CD4-positive, alpha-beta T cell treated with Interferon gamma for 1 hour (primary cell): ENCODE measurements at places on chromosomes 4 and X.

DNA sequence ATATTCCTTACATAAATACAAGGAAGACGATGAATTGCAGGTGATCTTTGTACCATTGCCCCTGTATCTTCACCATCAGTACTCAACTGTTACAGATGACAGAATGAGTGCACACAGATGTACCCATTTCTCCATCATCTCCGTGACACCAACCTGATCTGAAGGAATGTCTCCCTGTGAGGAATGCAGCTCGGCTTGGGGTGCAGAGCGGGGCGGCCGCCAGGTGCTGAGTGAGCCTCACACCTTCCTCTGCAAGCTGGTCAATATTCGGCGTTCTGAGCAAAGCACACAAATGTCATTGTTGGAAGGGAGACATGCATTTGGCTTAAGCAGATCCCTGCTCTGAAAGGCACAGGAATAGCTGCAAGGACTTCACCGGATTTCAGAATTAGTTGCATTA, 7.4 kb downstream of the ARSD start:
- no peak for DNase-seq

DNA sequence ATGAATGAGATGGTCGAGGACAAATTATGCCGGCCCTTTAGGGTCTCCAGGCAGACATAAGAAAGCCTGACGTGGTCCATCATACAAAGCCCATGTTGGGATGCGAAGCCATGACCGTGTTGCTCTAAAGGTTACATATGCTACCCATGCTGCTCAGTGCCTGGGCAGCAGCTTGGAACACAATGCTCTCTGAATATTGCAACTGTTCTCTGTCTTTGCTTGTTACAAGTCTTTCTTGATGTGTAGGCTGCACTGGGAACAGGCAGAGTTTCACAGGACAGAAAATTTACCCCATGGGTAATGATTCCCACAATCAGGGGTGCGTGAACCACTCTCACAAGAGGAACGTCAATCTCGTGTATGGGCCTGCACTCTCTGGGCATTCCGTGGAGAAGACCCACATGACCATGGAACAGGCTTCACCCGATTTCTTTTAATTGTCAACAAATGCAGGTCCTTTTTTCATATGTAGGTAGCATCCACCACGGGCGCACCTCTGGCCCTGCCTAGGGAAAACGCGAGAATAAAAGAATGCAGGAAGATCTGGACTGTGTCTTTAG, 66.3 kb downstream of the NBDY start:
- no peak for DNase-seq

DNA sequence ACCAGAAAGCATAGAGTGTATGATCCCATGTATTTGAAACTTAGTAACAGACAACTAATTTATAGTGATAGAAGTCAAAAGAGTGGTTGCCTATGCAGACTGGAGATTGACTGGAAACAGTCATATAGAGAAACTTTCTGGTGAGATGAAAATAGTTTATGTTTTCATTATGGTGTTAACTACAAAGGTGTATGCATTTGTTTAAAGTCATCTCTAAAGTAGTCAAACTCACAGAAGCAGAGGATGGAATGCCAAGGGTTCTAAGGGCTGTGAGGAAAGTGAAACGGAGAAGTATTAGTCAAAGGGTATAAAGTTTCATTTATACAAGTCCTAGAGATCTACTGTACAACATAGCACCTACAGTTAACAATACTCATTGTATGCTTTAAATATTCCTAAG, 45.8 kb downstream of the ENOX2 start:
- DNase-seq: no peak

DNA sequence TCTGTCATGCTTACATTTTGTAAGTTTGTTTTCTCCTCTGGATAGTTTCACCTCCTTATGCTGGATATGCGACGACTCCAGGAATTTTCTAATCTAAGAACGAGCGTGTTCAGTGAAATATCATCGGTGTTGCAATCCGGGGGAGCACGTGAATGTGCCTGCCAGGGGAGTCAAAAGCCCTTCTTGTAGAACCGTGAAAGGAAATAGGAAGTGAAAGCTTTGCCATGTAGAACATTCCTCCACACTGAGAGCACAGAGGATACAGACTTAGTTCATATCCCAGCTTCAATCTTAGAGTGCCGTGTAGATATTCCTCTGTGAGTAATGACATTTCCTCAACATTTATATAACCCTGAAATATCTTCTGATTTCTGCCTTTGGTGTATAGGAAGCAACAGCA, 121.2 kb downstream of the VEGFC start:
- no peak for DNase-seq

- DNase-seq: no peak
Observed at GRCh38 chr4:26267087-26267486, 53.7 kb upstream of the RBPJ start.

DNA sequence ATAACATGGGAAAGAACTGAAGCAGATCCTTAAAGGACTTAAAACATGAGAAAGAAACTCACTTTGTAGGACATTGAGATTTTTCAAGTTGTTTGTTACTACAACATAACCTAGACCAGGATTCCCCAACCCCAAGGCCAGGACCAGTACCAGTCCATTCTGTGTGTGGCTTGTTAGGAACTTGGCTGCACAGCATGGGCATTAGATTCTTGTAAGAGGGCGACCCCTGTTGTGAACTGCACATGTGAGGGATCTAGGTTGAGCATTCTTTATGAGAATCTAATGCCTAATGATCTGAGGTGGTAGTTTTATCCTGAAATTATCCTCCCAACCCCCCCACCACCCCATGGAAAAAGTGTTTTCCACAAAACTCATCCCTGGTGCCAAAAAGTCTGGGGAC, 566.1 kb downstream of the KCTD8 start:
- DNase-seq: no peak

GRCh38 chrX:56462389-56462788, 101.0 kb upstream of the UBQLN2 start:
- DNase-seq: no peak

GRCh38 chr4:174613979-174614378, 91.7 kb upstream of the HPGD start:
- no peak for DNase-seq

GRCh38 chrX:126509923-126510322, 42.7 kb downstream of the DCAF12L1 start:
- DNase-seq: no peak

- no peak for DNase-seq
Observed at GRCh38 chrX:22163326-22163725, 109.4 kb upstream of the CBLL2 start.

DNA sequence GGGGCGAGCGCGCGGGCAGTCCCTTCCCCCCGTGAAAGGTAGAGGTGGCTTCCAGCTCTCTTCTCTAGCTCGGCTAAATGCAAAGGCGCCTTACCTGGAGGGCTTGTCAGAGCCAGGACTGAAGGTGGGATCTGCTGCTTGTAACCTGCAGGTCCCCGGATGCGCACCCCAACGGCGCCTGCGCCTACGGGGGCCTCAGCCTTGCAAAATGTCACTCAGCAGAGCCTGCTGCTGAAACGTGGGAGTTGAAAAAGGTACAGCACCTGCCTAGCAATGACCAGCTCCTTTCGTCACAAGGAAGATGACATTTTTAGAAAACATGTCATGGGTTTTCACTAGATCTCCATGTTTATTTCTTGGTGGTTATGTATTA, 583 bp downstream of the ABHD18 start:
- DNase-seq: peak; percentile 68

- DNase-seq: no peak
Observed at GRCh38 chrX:36422368-36422767, 502.8 kb downstream of the CFAP47 start.

GRCh38 chr4:180850318-180850940, 1392.8 kb upstream of the TENM3 start:
- no peak for DNase-seq

GRCh38 chrX:16436348-16437188, 213.4 kb upstream of the S100G start:
- DNase-seq: peak; percentile 29

DNA sequence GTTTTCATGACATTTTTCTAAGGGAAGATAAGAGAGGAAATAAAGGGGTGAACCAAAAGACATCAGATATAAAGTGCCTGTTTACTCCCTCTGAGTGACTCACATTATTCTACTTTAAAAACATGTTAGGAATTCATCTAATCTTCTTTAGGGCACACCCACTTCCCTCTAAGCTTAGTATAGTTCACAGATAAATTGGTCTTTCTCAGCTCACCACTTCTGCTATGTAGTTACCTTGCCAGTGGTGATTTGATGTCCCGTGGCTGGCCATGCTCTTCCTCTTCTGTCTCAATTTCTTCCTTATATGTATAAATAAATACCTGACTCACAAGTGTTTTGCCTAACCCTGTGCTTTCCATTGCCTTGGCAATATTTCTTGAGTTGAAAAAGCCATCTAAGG, 96.8 kb downstream of the PDLIM5 start:
- peak; percentile 14 for DNase-seq

GRCh38 chr4:98026362-98026761, 116.9 kb downstream of the STPG2 start:
- no peak for DNase-seq

DNA sequence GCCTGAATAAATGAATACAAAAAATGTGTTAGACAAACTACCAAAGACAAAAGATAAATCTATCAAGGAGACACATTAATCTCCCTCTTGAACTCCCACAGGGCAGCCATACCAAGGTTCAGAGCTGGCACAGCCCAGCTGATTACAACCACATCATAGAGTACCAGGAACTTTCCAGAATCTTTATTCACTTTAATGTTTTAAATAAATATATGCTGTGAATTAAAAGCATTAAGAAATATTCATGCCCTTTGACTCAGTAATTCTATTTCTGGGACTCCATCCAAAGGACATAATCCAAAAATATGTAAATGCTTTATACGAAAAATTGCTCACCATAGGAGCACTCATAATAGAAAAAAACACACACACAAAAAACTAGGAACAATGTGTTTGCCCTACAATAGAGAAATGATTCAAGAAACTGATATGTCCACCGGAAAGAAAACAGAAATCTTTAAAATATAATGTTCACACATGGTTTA, 126.0 kb downstream of the LDB2 start:
- no peak for DNase-seq

GRCh38 chr4:140070366-140070765, 83.6 kb downstream of the MAML3 start:
- DNase-seq: no peak

DNA sequence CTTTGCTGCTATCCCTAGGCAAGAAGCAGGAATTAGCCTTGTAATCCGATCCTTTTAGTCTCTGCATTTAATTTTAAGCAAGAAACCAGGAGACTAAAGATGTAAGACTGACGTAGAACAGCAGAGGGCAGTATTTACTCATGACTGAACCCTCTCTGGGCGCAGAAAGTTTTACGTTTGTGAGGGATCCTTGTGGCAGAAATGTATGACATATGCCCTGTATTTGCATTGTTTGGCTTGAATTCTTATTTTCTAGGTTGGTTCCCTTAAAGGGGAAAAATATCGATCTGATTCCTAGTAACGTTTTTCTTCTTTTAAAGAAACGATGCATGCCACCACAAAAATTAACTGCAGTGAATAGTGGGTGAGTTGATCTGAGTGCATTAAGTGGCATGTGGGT, 1.3 kb upstream of the FAT4 start:
- DNase-seq: no peak

DNA sequence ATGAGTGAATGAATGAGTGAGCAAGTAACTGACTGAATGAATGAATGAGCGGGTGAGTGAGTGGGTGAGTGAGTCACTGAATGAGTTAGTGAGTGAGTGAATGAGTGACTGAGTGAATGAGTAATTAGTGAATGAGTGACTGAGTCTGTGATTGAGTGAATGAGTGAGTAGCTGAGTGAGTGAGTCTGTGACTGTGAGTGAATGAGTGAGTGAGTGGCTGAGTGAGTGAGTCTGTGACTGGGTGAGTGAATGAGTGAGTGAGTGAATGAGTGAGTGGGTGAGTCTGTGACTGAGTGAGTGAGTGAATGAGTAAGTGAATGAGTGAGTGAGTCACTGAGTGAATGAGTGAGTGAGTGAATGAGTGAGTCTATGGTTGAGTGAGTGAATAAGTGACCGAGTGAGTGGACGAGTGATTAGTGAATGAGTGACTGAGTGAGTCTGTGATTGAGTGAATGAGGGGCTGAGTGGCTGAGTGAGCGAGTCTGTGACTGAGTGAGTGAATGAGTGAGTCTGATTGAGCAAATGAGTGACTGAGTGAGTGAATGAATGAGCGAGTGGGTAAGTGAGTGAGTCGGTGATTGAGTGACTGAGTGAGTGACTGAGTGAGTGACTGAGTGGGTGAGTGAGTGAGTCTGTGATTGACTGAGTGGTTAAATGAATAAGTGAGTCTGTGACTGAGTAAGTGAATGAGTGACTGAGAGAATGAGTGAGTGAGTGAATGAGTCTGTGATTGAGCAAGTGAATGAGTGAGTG, 223.0 kb upstream of the PSAPL1 start:
- no peak for DNase-seq

GRCh38 chr4:15784959-15785634, 7.0 kb downstream of the CD38 start:
- DNase-seq: peak; percentile 64

DNA sequence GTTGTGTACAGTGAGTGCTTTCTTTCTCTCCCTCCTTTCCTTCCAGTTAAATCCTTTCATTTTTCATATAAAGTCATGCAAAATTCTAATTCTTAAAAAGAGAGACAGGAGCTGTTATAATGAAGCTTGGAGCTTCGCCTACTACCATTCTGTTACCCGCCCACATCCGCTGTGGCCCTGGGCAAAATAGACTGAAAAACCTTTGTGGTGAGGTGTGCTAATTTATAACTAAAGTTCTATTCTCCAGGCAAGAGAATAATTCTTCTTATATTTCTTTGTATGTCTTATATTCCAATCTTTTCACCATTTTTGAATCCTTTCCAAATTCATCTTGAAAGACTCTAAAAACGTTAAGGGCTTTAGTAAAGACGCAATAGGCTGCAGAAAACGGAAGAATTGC, 7.0 kb downstream of the QRFPR start:
- DNase-seq: no peak

DNA sequence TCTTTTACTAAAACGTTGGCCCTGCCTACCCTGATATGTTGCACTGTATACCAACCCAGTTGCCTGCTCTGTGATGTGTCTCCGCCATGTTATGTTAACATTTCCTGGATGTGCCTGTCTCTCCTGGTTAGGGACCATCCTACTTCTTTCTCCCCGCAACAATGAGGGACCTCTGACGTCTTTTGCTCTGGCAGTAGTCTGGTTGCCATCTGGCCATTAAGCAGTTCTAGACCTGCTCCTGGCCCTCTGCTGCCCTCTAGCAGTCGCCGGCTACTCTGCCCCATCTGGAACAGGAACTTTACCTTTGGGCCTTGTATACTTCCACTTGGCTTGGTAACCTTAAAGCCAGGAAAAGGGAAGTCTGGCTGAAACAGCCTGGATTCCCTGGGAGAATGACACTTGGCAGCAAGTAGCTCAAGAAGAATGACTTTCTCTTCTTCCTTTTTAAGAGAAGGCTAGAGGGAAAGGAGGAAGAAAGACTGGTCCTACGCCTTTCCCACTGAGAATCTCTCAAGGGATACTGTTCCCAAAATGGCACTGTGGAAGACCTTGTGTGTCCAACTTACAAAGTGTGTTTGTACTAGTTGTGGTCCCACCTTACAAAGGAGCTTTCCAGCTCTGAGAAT, 63.5 kb downstream of the GPC3 start:
- DNase-seq: no peak
